ENCODE measurements at places on chromosomes 3 and 15.

DNA sequence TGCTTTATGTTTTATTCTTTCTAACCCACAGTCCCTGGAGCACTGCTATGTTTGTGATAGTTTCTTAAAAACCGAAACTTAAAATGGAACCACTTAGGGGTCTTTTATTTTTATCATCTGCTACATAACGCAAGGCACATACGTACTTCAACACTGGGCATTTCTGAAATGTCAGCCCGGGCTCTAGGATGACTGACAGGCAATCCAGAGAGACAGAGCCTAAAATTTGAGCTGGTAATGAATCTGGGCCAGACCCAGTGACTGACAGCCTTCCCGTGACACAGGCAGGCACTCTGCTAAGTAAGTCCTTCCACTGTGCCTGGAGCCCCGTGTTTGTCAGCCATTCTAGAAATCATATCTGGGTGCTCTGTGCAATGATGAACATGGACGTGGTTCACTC is 84.6 kb downstream of the RYR3 start:
- no peak for DNase-seq

DNA sequence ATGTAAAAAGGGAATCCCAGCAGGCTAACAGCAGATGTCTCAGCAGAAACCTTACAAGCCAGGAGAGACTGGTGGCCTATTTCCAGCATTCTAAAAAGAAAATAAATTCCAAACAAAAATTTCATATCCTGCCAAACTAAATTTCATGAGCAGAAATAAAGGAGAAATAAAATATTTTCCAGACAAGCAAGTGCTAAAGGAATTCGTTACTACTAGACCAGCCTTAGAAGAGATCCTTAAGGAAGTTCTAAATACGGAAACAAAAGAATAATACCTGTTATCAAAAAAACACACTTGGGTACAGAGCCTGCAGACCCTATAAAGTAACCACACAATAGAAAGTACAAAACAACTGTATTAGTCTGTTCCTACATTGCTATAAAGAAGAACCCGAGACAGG is 41.4 kb downstream of the HDGFL3 start:
- no peak for DNase-seq

DNA sequence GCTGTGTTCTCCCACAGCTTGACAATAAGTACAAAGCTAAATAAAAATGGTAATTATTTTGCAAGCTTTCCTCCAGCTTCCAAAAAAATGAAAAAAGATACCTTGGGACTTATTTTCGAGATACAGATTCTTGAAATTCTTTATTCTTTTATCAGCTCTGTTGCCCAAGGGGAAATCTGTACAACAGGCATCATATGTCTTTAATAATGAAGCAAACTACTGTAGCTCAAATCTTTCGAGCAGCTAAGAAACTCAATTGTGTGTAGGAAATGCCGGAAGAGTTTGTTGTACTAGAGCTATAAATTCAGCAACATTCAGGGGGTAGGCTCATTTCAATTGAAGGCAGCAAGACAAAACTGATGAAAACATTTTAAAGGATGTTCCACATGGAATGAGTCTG is 297.7 kb downstream of the GBE1 start:
- no peak for DNase-seq

DNA sequence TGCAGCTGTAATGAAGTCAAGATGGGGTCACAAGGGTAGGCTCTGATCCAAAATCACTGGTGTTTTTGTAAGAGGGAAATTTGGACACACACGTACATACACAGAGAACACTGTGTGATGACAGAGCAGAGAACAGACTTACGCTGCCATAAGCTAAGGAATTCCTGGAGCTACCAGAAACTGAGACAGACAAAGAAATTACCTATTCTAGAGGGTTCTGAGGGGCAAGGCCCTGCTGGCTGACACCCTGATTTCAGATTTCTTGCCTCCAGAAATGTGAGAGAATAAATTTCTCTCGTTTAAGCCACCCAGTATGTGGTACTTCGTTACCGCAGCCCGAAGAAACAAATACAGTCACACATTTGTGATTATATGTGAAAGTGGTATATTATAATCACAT is 24.8 kb downstream of the CBLB start:
- no peak for DNase-seq

DNA sequence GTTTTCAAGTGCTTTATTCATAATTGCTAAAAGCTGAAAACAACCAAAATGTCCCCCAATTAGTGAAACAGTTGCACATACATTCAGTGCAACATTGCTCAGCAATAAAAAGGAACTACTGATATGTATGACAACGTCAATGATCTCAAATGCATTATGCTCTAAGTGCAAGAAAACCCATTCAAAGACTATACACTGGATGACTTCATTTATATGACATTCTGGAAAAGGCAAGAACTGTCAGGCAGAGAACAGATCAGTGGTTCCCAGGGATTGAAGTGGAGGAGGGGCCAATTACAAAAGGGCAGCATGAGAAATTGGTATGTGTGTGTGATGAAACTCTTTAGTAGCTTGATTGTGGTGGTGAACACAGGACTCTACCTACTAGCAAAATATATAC is 585.6 kb downstream of the TBL1XR1 start:
- no peak for DNase-seq

DNA sequence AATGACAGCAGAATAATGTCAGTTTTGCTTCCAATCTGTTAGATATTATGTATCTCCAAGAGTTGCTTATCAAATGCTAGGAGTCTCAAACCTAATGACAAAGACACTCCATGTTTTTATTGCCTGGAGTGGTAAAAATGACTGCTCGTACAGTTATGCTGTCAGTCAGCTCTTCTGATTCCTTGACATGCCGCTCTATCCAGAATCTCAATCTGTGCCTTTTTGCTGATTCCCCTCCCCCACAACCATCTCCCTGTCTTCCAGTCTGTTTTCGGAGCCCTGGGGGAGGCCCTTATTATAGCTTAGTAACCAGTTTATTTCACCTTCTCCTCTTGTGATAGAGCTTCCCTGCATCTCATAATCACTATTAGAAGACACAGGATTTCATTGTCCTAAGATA is 2.6 kb downstream of the MKRN2 start:
- DNase-seq = no peak

DNA sequence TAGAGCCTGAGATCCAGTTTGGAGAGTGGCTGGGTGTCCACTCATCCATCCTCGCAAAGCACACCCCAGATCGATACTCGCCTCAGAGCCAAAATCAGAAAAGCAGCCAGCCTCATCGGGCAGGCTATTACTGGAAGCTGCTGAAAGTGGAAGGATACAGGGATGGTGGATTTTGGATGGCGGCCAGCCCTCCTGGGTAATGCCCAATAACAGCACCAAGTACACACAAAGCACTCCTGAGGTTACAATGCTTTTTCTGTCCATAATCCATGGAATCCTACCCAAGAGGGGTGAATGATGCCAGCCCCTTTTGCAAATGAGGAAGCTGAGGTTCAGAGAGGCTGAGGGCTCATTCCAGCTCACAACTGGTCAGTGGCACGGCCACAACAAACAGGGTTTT is 93.1 kb upstream of the SLC6A11 start:
- DNase-seq = no peak

- no peak for DNase-seq
Measured at GRCh38 chr3:42736531-42736930, 33.9 kb upstream of the HHATL start.

- DNase-seq = no peak
Measured at GRCh38 chr15:75606711-75607699, 18.5 kb downstream of the SNUPN start.

- DNase-seq = no peak
Measured at GRCh38 chr3:38725726-38726419, 76.4 kb upstream of the SCN5A start.

DNA sequence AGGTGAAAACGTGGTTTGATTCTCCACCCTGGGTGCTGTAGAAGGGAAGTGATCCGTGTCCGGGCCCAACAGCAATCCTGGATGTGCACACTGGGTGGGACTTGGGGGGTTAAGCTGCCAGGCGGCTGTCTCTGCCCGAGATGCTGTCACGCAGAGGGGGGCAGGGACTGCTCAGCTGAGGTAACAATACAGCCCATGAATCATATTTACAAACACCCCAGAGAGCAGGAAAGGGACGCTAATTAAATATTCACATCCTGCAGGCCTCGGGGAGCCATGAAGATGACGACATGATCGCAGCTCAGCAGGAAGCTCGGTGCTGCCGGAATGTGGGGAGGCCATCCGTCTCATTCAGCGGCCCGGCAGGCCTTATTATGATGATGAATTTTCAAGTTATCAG is 17.9 kb upstream of the CRABP1 start:
- no peak for DNase-seq

- DNase-seq = no peak
Measured at GRCh38 chr15:93286446-93286845, 197.4 kb upstream of the RGMA start.
